ENCODE measurements at places on chromosomes 12 and 14.

- no peak for DNase-seq
Observed at GRCh38 chr12:68559246-68559645, 51.5 kb upstream of the RAP1B start.

DNA sequence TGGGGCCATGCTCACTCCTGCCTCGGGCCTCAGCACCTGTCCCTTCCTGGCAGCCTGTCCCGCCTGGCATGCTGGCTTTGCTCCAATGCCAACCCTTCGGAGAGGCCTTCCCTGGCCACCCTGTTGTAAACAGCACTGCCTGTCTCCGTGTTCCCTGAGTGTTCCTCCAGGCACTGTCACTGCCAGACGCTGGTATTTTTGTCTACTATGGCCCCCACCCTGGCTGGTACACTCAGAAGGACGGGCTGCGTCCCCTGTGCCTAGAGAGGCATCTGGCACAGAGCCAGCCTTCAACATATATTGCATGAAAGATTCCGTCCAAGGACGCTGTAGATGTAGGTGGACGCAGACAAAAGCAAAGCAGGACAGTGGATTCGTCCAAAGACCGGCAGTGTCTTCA is 2.7 kb upstream of the ASPG start:
- DNase-seq: no peak

DNA sequence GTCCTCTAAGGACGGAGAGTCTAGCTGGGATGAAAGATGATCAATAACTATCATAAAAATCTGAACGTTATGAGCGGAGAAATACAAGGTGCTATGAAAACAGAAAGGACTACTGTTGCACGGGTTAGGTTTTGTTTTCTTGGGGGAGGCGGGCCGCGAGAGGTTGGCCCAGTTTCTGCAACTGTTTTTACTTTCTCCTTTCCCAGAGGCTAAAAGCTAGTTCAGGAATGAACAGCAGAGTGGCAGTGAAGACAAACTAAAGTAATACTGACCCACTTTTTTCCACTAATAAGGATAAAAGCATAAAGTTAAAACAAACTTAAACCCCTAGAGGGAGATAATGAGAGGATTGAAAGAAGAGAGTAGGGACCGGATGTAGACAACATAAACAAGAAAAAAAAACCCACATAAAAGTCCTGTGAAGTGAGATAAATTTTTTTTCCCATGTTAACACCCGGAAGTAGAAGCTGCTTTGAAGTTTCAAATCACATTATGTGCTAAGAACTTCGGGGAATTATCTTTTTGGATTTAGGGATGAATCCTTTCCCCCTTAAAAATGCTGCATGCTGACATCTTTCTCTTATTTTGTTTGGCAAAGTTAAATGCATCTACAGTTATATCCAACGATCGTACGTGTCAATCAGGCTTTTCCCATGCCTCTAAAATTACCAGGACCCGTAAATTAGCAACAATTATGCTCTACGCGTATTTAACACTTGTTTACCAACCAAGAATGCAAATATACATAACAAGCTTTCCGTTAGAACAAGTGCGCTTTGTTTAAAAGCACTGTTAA is 1.0 kb upstream of the CDK17 start:
- DNase-seq: peak; percentile 48

DNA sequence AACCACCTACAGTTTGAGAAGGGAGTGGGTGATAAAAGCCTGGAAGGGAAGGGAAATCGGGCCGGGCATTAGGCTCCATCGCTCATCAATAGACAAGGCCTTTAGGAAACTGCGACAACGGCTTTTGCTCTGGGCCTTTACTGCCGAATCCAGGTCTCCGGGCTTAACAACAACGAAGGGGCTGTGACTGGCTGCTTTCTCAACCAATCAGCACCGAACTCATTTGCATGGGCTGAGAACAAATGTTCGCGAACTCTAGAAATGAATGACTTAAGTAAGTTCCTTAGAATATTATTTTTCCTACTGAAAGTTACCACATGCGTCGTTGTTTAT is 261 bp upstream of the RNU7-1 start:
- DNase-seq: peak; percentile 85

DNA sequence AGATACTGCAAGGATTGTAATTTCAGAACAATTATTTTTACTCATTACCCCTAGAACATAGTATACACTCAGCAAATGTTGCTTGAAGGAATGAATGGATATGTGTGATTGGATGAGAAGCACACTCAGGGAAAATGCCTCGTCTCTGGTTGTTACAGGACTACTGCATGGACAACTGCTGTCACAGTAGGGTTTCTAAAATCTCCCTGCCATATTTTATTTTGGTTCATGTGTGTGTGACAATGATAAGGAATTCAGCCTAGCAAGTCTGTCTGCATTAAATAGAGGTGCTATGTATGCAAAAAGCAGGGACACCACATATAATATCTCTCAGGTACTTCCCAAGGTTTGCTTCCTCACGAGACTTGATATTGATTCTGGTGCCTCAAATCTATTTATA is 1.4 kb downstream of the PTPRR start:
- DNase-seq: no peak

DNA sequence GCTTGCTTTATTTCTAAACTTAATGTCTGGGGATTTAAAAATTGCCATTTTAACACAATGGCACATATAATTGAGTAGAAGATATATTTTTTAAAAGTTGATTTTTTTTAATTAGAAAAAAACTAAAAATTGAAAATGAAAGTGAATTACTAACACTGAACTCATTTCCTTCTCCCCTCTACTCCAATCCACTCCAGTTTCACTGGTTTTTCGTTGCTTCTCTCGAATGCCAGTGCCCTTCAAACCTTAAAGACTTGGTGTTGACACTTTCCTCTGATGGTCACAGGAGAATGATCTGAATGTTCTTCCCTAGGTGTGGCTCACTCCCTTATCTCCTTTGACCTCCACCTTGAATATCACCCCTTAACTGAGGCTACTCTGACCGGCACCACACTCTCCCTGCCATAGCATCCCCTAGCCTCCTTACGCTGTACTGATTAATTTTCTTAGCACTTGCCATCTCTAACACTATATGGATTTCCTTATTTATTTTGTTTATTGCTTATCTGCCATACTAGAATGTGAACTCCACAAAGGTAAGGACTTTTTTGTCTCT is 107.1 kb downstream of the LIN7A start:
- DNase-seq: no peak

- no peak for DNase-seq
Observed at GRCh38 chr14:69373104-69373503, 25.0 kb downstream of the ERH start.

Data from stimulated activated naive CD8-positive, alpha-beta T cell treated with anti-CD3 and anti-CD28 coated beads, Interleukin-15, amount 100 ng/mL, for 72 hours (primary cell).